ENCODE measurements at places on chromosomes 6 and 20.

GRCh38 chr6:51559059-51559458 is 528.4 kb downstream of the PKHD1 start:
- DNase-seq, result no peak

DNA sequence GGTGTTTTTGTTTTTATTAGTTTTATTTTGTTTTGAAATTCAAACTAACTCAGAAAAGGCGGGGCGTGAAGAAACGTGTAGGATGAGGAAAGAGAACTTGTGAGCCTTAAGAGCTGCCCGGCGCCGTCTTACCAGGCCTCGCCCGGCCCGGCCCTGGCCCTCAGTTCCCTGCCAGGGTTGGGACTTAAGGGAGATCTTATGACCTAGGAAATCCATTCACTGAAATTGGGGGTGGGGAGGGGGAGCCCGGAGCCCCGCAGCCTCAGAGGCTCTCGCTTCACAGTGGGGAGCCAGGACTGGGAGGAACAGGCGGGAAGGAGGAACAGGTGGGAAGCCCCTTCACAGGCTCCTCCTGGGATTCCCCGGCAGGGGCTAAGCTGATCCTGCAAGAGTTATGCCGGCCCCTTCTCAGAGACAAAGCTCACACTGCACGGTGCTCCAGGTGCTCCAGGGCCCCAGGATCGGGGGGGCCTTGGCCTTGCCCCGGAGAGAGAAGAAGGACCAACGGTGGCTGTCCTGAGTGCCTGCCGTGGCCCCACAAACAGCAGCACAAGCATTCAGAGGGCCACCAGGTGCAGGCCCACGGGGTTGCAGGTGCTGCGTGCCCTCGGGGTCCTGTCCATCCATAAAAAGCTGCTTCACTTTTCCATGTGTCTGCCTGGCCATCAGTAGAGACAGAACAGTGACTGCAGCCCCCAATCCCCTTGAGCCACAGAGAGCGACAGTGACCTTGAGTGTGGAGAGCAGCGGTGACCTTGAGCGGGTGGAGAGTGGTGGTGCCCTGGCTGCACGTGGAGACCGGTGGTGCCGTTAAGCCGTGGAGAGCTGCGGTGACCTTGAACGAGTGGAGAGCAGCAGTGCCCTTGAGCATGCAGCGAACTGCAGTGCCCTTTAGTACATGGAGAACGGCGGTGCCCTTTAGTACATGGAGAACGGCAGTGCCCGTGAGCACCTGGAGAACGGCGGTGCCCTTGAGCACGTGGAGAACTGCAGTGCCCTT is 152.7 kb downstream of the DLL1 start:
- no peak for DNase-seq

- DNase-seq, result no peak
Measured at GRCh38 chr6:111399626-111400025, 83.4 kb downstream of the REV3L start.

- DNase-seq, result no peak
Measured at GRCh38 chr20:9068233-9068801, 570 bp upstream of the PLCB4 start.

GRCh38 chr6:14964556-14965270 is 281.2 kb upstream of the JARID2 start:
- DNase-seq, result no peak

DNA sequence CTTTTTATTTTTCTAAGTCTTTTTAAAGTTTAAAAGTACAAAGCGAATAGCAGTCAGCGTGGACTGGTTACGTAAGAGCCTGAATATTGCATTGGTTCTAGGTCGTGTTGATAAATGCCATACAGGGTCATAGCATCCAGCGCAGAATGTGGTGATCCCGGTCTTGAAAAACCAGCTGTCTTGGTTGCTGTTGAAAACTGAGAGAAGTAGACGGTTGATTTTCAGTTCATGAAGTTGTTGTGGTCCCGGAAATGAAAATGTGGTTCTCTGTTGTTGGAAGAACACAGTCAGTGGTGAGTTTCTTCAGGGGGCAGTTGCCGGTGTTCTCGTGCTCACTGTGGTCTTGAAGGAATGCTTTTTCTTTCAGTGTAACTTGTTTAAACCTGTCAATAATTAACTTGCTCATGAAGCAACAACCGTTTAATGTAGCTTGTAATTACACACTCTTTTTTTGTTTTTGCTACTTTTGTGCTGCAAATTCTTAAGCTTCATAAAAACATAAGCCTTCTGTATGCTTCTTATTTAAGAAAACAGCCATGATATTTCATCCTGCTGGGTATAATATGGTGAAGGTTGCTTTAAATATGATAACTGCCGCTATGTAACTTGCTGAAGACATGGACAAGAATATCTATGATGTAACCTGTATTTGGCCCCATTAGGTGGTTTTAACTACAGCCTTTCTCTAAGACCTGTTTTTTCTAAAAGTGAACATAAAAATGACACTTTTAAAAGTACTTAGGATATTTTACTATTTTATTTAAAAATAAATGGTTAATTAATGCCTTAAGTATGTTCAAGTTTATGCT is 64.8 kb upstream of the KIF25 start:
- no peak for DNase-seq

DNA sequence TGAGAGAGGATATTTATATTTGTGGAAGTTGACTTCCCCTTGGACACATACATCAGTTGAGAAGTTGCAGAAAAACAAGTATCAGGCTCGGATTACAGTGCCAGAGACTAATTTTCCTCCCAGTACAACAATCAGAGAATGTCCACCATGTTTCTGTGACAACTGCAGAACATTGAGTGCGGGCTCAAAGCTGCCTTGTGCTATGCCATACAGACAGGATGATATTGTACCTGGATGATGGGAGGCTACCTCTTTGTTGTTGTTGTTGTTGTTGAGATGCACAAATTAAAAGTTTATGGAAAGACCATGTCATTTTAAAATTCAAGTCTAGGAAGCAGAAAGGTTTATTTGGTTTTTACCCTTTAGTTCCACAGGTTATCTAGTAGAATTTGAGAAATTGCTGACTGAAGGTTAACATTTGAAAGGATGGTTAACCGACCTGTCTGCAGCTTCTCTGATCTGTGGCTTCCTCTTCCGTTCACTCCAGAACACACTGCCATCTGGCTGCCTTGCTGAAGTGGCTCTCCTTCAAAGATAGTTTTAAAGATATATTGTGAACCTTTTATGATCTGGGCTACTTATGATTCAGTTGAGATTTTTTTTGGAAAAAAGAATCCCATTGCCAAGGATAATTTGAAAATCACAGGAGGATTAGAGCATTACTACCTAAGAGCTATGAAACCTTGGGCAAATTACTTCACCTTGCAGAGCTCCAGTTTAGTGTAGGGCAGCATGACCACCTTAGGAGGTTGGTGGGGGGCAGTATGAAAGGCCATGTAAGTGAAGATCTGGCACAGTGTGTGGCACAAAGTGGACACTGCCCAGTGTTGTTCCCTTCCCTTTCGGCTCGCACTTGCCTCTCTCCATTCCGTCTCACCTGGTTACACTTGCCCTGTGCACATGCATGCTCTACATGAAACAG is 15.9 kb downstream of the TMEM200A start:
- DNase-seq, result no peak

GRCh38 chr20:36153736-36154699 is 522 bp upstream of the EPB41L1 start:
- DNase-seq, result no peak

DNA sequence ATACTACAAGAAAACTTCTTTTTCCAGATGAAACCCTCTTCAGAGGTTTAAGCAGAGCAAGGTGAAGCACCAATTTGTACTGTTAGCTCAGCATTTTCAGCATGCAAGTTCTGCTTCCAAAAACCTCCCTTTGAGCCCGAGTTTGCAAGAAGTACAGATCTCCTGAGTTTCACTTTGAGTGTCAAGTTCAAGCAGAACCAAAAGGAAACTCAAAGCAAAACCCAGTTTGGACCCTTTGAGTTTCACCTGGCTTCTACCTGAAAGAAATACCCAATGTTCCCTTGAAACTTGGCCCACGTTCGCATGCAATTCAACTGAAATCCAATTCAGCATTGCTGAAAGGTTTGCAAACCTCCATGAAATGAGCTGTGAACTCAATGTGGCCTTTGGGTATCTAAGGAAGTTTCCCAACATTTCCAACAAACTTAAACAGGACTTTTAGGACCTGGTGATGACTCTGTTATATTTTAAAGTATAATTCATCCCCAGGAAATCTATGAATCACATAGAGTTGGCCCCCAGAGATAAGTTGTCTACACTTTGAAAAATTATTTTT is 62.9 kb upstream of the HBS1L start:
- no peak for DNase-seq

GRCh38 chr6:56795466-56796195 is 152.9 kb upstream of the DST start:
- DNase-seq, result no peak

DNA sequence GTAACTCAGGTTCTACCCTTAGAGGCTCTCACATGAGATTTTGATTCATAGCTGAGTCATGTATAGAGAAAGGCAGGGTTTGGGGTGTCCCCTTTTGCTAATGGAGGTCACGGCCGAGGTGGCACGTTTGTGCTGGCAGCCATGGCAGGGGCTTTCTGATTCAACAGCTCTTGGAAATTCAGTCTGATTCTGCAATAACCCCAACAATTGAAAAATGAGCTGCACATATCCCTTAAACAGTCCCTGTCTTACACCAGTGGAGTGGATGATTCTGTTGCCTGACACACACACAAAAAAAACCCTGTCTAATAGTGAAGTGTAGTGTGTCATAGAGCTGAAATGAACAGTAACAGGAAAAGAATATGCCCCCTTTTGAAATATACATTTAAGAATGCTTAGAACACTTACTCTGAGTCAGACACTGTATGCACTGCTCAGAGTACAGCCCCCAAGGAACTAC is 40.4 kb upstream of the ARG1 start:
- DNase-seq, result no peak

DNA sequence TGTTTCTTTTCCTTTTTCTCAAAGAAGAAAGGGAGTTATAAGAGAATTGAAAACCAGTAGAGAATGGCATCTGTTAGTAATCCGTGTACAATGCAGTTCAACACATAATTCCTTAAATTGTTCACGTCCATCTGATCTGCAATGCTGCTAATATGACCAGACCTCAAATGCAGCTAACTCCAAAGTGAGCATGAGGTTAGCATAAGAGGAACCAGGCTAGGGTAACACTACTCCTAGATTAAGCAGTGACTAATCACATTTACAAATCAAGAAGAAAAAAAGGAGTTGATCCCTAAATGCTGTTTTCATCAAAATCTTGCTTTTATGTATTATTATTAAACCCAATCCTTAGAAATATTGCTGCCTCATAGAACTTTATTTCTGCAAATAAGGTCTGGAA is 432.7 kb upstream of the ARID1B start:
- DNase-seq, result no peak

- DNase-seq, result no peak
Measured at GRCh38 chr6:124901084-124901483, 61.2 kb upstream of the RNF217 start.

DNA sequence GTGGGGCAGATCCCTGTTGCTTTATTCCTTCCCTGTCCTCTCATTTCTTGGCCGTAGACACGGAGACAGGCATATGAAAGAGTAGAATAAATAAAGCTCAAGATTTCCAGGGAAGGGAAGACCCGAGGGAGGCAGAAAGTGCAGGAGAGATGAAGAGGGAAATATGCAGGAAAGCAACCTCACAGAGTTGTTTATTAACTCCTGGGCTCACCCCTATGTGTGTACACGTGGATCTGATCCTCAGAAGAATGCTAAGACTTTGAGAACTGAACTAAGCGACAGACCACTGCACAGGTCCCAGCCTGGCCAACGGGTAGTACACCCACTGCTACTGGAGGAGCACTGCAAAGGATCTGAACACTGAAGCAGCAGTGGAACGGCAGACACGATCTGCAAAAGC is 156.2 kb downstream of the KIF16B start:
- no peak for DNase-seq

- no peak for DNase-seq
Measured at GRCh38 chr20:3328501-3328900, 79.0 kb downstream of the DNAAF9 start.

GRCh38 chr20:20411402-20411801 is 43.5 kb downstream of the INSM1 start:
- DNase-seq, result no peak

DNA sequence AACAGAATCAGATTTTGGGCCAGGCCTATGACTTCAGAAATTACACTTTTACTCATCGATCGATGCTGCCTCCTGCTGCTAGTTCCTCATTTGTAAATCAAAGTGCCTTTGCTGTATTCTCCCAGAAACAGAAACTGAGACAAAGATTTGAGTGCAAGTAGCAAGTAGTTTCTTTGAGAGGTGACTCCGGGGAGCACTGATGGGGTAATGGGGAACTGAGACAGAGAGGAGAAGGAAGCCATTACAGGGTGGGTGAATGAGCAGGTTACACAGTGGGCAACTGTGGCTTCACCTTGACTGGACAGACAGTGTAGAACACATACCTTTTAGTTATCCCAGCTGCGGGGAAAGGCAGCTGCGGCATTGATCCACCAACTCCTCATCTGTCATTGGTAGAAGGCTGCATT is 9.7 kb upstream of the CD40 start:
- no peak for DNase-seq

DNA sequence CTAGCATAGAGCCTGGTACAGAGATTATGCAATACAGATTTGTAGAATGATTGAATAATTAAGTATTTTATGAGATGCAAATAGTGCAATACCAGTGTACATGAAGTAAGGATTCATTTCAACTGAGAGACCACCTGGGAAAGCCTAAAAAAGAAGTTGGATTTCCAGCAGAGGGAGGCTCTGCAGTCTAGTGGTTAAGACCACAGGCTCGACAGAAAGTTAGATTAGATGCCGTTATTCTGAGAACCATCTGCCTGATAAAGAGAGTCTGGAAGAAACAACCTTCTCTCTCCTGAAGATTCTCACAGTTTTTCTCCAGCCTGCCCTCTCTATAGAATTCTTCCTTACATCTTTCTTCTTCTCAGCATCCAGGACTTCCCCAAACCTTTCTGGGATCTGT is 13.6 kb upstream of the TNFRSF21 start:
- no peak for DNase-seq

GRCh38 chr6:41527721-41528408 is 18.3 kb upstream of the FOXP4 start:
- DNase-seq, result no peak

DNA sequence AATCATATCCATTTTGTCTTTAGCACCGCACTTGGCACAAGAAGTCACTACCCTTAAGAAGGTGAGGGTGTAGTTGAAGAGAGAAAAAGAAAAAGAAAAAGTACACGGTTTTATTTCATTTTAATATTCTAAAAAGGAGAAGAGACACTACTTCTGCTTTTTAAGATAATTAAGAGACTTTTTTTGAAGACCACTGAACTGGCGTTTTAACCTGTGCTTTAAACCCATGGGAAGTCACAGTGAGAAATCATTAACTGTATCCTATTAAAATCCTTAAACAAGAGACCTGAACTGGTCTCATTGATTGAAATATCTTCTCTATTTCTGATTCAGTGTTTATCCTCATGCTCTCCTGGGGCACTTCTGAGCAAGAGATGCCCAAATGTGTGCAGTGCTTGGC is 243.5 kb downstream of the TMEM242 start:
- DNase-seq, result no peak
